ENCODE measurements at places on chromosomes 4 and X.

DNA sequence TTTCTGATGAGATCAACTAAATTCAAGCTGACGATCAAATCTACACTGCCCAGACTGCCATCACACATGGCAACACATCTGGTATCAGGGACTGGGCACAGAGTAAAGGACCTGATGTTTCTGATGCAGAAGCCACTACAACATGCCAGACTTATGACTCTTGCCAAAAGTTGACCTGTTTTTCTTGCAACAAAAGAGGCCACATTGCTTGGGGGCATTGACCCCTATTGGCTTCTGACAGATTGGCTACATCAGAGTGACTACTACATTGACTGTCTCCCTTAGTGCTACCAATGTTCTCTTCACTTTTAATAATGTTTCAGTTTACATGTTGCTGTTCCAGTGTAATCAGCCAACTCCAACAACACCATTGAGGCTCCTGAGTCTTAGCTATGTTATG is 15.3 kb upstream of the SMIM10 start:
- DNase-seq, result no peak

DNA sequence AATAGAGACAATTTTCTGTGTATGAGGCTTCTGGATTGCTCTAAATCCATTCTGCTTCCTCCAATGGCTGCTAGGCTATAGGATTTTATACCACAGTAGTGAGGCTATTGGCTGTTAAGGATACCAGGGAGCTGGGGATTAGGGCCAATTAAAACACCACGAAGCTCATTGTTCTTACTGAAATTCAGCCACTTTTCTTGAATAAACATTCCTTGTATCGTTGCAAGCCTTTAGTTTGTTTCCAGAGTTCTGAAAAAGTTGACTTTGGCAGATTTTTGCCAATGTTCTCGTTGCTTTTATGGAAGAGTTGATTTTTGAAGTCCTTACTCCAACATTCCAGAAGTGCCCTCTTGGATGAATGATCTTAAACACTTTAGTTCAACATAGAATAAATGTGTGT is 238.4 kb upstream of the TEX13A start:
- no peak for DNase-seq

GRCh38 chr4:8586671-8587468 is 5.7 kb upstream of the CPZ start:
- peak; percentile 14 for DNase-seq

DNA sequence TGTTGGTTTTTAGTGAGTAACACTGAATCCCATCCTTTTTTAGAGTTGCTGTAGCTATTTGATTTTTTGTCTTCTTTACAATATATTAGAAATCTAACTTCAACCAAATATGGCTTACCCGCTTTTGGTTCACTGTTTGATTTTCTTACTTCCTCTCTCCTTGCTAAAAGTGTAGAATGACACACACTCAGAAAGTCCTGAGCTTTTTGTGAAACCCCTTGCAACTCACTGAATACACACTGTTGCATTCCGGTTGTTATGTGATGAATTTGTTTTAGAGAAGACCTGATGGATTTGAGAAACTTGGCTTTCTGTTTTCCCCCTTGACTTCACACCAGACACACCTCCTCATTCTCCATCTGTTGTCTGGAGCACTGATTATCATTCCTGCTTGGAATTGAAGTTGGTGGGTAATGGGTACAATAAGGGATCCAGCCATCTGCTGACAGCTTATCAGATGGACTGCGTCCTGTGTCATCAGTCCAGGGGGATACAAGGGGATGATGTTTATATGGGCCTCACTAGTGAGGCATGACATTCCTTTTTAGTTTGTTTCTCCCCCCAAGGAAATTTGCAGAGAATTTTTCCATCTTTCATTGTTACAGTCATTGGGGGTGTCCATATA is 5.2 kb downstream of the TMEM164 start:
- no peak for DNase-seq

DNA sequence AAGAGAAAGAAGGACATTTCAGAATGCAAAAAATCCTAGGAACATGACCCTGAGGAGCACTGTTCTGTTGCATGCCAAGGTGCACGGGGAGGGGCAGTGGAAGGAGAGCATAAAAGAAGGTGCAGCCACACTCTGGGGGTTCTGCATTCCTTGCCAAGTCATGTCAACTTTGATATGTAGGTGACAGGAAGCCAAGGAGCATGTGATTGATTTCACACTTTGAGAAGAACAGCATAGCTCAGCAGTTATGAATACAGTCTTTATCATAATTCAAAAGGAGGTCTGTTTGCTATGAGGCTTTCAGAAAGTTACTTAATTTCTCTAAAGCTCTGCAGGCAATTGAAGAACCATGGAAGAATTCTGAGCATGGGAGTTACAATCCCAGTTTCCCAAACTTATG is 50.6 kb downstream of the SCFD2 start:
- peak; percentile 7 for DNase-seq

DNA sequence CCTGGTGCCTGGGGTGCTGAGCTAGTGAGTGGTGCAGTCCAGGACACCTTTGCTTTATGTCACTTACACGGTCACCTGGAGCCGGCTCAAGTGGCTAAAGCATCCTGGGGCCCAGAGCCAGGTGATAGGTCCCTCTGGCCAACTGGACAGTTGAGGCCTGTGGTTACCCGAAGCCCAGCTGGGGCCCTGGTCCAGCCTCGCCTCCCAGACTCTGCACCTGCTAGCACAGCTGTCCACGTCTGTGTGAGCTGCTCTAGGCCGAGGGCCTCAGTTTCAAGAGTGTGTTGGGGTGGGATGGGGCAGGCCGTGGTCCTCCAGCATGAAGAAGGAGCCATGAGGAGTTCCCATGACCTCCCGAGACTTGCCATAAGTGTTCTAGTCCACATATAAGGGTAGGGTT is 7.7 kb upstream of the ADD1 start:
- DNase-seq, result no peak

DNA sequence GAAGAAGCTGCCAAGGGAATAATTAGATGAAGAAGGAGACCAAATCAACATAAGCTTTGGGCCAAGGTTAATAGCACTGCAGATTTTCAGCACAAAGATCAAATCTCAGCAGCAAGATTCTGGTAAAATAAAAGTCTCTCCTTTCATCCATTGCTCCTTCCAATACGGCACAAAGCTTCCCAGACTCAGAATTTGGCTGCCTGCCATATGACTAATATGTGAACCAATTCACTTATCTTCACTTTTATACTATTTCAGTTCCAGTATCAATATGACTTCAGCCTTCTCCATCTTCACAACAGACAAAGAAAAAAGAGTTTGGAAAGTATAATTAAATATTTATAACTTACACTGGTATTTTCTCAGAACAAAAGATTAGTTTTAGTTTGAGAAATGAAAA is 978.3 kb upstream of the GRID2 start:
- peak; percentile 70 for DNase-seq

- no peak for DNase-seq
Observed at GRCh38 chr4:7963691-7964090, 24.0 kb upstream of the AFAP1 start.

DNA sequence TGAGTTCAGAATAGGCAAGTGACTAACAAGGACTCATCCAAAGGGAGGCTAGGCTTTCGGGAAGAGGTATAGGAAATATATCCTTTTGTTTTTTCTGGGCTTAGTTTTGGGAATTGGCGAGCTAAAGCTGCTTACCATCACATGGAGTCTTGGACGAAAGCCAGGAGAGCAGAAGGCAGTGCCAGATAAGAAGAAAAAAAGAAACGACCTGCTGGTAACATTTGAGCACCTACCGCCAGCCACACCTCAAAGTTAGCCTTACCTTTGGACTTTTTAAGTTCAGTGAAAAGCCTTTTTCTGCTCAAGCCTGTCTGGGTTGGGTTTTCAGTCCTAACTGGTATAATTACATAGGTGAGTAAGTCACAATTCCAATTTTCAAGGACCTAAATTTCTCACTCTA is 85.1 kb upstream of the LCORL start:
- DNase-seq, result peak; percentile 12

GRCh38 chrX:11446336-11446735 is 153.1 kb downstream of the AMELX start:
- no peak for DNase-seq

GRCh38 chr4:158065176-158065575 is 107.6 kb downstream of the GASK1B start:
- peak; percentile 11 for DNase-seq

DNA sequence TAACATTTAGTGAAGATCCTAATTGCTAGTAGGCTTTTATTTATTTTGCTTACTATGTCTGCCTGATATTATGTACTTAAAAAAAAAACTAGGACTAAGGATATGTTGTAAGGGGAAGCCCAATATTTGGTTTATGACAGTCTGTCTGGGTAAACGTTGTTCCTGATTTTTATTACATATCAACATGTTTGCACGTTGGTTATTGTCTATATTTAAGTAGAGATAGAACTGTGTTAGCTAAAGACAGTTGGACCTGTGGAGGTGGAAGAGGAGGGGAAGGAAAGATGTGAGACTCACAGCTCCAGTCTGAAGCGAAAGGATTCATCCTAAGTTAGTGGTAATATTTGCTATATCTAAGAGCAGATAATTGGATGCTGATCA is 90.3 kb downstream of the TMEM131L start:
- DNase-seq, result no peak

DNA sequence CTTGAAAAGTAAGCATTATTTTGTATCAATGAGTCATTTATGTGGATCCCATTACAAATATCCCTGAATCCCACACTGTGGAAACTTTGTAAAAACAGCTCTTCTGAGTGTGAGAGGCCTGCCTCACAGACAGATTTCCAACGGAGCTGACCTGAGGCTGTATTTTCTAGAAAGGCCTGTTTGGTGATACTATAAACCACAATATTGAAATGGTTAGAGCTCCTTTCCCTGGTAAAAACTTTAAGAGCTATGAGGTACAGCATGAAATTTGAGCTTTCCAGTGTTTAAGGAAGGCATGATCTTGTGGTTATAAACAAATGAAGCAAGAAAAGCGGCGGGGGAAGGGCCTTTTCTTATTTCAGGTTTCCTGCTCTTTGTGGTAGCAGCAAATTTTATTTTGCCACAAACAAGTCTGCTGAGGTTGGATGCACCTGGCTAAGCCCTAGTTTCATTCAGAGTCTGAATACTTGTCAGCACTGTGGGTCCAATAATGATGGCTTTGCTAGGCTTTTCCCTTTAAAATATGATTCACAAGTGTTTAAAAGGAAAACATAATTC is 86.8 kb upstream of the ETNPPL start:
- DNase-seq, result no peak

GRCh38 chr4:3834663-3835521 is 68.7 kb downstream of the ADRA2C start:
- DNase-seq, result no peak

DNA sequence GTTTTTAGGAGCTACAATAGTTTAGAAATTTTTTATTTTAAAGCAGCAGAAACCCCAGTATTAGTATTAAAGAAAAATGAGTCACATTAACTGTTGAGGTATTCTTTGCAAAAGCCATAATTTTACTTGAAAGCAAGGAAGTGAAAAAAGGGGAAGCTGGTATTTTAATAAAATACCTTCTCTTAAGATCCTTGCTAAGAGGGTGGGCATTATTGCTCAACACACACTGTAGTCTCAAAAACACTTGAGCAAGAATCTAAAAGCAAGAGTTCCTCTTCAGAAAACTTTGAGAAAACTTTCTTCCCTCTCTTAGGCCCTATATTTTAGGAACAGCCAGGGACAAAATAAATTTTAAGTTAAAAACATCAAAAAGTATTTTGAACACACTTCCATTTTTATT is 259.4 kb upstream of the DIAPH2 start:
- DNase-seq, result no peak

GRCh38 chr4:78749258-78749971 is 26.7 kb upstream of the BMP2K start:
- no peak for DNase-seq

DNA sequence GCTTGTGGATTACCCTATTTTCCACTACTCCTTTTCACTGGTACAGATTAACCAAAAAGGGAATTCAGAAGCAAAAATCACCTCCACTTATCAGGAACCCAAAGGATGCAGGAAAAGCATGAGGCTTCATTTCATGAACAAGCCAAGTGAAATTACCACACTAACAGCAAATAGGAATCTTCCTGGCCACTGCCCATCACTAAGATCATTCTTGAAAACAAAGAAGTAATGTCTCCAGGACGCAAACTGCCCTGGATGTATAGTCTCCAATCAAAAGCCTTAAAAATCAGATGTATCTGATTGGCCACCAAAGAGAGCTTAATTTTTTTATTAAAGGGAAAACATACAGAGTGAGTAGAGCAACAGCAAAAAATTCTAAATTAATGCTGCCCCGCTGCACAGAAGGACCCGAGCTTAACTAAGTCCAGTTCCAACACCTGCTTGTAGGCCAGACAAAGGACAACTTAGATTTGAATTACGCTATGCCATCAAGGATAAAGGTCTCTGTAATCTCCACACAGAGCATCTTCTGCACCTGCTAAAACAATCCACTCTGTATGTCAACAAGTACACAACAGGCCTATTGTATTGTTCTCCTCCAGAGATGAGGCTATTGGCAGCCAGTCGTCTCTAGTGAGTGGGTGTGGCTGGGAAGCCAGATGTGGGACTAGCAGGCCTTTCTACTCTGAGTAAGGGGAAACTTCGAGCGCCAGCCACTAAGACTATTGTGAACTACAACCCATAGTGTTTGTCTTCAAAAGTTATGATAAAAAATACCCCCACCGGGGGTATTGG is 12.4 kb downstream of the ZDHHC9 start:
- DNase-seq, result no peak

DNA sequence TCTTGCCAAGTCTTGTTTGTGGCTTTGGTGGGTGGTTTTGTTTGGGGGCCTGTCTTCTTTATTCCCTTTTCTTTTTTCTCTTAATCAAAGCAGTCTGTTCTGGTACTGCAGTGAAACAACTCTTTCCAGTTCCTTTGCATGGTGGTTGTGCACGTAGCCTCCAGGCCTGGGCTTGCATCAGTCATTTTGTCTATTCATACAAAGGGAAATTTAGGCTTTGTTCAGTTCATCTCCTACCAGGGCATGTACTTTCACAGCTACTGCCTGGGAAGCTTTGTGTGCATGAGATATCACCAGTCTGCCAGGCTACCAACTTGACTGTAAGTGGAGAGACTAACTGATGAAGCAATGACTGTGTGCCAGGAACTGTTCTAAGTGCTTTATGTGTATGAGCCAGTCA is 8.5 kb downstream of the TRIM2 start:
- DNase-seq, result no peak

DNA sequence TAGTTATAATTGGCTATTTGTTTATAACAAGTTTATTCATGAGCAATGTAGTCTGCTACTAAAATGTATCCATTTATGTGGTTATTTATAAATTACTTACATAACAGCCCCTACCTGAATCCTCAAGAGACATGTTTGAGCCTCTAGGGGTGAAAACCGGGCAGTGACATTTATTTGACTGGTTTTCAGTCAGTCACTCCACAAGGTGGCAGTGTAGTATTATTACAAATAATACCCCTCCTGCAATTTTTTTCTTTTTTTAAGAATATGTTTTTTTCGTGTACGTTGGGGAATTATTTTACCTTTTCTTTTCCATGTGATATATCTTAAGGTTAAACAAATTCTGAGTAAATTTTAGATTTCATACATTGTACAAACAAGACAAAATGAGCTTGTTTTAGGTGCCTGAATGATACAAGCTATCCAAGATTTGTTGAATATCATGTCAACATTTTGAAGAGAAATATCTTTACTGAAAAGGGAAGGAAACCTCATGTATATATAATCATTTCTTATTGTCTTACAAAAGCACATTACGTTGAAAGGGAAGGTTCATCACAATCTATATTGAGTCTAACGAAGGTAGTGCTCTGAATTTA is 598.7 kb upstream of the TECRL start:
- peak; percentile 72 for DNase-seq

GRCh38 chr4:67694662-67695061 is 6.3 kb downstream of the UBA6 start:
- no peak for DNase-seq
